Activated CD4-positive, alpha-beta memory T cell treated with anti-CD3 and anti-CD28 coated beads, Interleukin-2, amount 10 ng/mL, durations not matched to agents 7 days and 5 days (primary cell): ENCODE measurements at places on chromosomes 5 and 9. TPM values are rescaled to one million over a fixed set of nuclear protein-coding genes. Genes with fewer than 3 reads are reported as not detected.

DNA sequence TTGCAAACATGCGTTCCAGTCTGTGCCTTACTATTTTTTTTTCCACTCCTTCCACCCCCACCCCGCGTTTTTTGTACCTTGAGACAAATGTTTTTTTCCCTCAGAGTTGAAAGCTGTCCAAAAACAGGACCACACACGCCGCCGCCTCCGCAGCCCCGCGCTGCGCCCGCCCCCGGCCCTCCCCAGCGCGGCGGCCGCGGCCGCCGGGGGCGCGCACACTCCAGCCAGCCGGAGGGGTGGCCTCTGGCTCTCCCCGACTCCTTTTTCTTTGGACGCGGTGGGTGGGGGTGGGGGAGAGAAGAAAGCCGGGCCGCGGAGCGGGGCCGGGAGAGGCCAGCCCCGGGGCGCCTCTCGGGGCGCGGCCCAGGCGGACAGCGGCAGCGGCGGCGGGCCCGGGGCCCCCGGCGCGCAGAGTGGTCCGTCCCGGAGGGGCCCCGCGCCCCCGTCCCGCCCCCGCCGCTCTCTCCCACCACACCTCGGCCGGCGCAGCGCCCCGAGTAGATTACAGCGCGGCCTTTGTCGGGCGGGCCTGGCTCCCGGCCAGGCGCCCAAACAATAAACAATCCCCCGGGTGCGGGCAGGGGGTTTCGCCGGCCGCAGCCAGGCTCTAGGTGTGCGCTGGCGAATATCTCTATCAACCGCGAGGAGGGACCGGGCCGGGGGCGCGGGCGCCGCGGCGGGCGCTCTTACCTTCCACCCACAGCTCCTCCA, 10.9 kb downstream of the PTCH1 start:
- H3K36me3 ChIP-seq: peaks cover 2% of the 10 kb centered on the region
- peak; percentile 23 for DNase-seq
- H3K27ac ChIP-seq: peak overlapping the region; percentile 45
- H3K27me3 ChIP-seq: peaks cover 52% of the 10 kb centered on the region
- H3K4me3 ChIP-seq: peak overlapping the region; percentile 98
- peaks cover 34% of the 10 kb centered on the region for H3K4me1 ChIP-seq

DNA sequence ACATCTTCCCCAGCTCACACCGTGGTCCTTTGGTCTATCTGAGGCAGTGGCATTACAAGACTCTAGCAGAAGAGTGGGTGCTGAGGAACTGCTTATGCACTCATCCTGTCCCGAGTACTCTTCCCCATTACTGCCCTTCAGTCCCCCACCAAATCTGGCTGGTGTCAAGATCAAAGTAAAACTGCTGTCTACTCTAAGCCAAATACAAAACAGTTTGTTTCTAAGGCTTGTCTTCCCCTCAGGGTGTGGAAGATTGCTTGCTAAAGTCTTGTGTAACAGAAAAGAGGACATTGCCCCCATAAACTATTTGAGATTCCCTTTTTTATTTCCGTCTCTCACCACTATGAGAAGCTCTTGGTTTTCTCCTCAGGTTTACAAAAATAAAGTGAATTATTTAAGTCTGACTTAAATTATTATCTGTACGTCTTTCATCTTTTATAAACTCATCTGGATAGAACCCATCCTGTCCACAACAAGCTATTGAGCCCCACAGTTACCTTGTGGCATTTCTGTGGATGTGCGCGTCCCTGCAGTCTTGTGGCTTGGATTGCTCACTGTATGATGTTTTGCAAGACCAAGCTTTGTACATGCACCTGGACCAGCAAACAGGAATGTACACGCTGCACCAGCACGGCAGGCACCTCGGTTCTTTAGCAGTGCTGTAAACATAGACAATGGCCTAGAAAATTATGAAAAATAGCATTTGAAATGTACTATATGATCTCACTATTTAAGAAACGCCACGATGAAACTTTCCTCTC, 61.0 kb downstream of the CYSTM1 start:
- no peak overlapping the region for H3K4me3 ChIP-seq
- DNase-seq: no peak
- H3K27me3 ChIP-seq: peaks cover 5% of the 10 kb centered on the region
- H3K27ac ChIP-seq: no peak overlapping the region

GRCh38 chr9:93048566-93049448, 9.7 kb upstream of the SUSD3 start:
- peaks cover 3% of the 10 kb centered on the region for H3K4me1 ChIP-seq
- H3K36me3 ChIP-seq: peaks cover 3% of the 10 kb centered on the region
- H3K27me3 ChIP-seq: no peaks in the 10 kb centered on the region
- H3K4me3 ChIP-seq: no peak overlapping the region
- DNase-seq: no peak

GRCh38 chr5:168114444-168115017, 176.9 kb upstream of the WWC1 start:
- H3K27ac ChIP-seq: no peak overlapping the region
- H3K4me3 ChIP-seq: no peak overlapping the region
- DNase-seq: peak; percentile 48
- no peaks in the 10 kb centered on the region for H3K36me3 ChIP-seq
- H3K4me1 ChIP-seq: no peaks in the 10 kb centered on the region
- peaks cover 7% of the 10 kb centered on the region for H3K27me3 ChIP-seq

DNA sequence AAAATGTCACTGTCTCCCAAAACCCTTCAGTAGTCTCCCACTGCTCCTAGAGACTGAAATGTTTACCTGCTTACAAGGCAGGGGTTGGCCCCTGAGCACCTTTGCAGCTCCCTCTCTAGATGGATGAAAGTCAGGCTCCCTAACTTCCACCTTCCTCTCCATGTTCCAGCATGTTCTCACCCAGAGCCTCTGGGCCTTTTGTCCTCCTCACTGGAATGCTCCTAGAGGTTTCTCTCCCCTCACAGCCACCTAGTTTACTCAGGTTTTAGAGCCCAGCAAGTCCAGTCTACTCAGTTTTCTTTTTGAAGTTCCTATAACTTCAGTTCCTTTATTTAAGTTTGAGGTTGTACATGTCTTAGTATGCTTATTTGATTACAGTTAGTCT, 815 bp upstream of the URM1 start:
- H3K4me1 ChIP-seq: peaks cover 30% of the 10 kb centered on the region
- H3K27ac ChIP-seq: peak overlapping the region; percentile 93
- no peak for DNase-seq
- peak overlapping the region; percentile 90 for H3K4me3 ChIP-seq
- H3K27me3 ChIP-seq: no peaks in the 10 kb centered on the region
- peaks cover 9% of the 10 kb centered on the region for H3K36me3 ChIP-seq

DNA sequence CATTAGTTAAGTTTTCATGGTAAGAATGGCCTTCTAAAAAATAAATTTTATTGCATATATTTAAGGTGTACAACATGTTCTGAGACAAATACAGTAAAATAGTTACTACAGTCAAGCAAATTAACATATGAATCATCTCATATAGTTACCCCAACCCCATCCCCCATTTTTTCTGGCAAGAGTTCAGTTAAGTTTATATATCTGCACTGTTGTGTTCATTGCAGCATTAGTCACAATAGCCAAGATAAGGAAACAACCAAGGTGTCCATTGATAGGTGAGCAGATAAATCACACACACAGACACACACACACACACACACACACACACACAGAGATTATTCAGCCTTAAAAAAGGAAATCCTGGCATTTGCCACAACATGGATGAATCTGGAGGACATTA, 37.2 kb upstream of the OTULIN start:
- no peak overlapping the region for H3K27ac ChIP-seq
- DNase-seq: no peak
- H3K27me3 ChIP-seq: peaks cover 5% of the 10 kb centered on the region
- no peaks in the 10 kb centered on the region for H3K4me1 ChIP-seq

GRCh38 chr5:139709582-139710318, 61.6 kb downstream of the CXXC5 start:
- peaks cover 10% of the 10 kb centered on the region for H3K4me1 ChIP-seq
- H3K4me3 ChIP-seq: no peak overlapping the region
- no peaks in the 10 kb centered on the region for H3K36me3 ChIP-seq

DNA sequence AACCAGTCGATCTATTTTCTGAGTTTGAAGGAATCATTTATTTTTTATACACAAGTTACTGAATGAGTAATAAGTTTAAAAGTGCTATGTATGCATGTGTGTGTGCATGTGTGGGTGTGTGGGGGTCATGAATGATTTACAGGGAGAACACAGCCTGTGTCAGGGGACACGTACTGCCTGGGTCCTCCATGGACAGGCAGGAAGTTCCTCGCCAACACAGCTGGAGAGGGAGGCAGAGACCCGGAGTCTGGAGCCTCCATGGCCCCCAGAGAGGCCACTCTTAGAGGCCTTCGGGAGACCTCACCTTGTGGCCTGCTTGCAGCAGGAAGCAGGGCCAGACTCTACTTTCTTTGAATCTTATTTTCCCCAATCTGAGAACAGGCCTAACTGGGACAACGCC, 144.7 kb downstream of the GABBR2 start:
- H3K4me1 ChIP-seq: no peaks in the 10 kb centered on the region
- no peak for DNase-seq
- H3K36me3 ChIP-seq: no peaks in the 10 kb centered on the region
- H3K4me3 ChIP-seq: no peak overlapping the region

DNA sequence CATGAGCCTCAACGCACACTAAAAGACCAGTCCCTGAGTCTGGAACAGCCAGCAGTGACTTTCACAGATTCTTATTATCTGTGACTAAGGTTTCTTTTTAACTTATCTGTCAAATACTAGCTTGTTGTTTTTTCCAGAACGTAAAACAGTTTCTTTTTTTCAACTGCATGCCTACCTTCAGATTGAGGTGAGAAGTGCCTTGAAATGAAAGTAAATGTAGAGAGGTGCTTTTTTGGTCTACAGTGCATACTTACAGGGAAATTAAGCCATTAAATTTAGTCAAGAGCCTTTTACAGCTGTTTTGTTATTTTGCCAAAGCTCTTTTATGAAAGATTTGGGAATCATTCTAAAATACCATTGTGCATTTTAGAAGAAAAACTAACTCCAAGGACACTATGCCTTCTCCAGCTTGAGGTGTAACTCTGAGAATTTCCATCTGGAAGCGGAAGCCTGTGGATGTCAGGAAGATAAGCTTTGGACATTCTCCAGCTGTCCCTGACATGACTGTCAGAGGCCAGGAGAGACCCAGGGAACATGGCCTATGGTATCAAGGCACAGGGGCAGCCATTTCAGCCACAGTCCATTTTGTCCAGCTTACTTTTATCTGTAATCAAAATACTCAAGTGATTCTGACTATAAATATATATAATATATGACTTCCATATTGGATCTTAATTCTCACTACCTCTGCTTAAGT, 230.3 kb downstream of the GLIS3 start:
- no peak for DNase-seq
- H3K36me3 ChIP-seq: no peaks in the 10 kb centered on the region
- no peak overlapping the region for H3K4me3 ChIP-seq
- H3K4me1 ChIP-seq: peaks cover 1% of the 10 kb centered on the region
- peaks cover 10% of the 10 kb centered on the region for H3K27me3 ChIP-seq

Gene CCL27
- total RNA-seq: not detected

Gene IL33
- total RNA-seq: not detected

Gene NEUROG1
- not detected for total RNA-seq

Gene ARHGEF28
- not detected for total RNA-seq

Gene HAVCR2
- 62.4 TPM for total RNA-seq
